Sciatic nerve (tissue), 2 donors: ENCODE measurements at places on chromosomes 13 and 19. TPM values are rescaled to one million over a fixed set of nuclear protein-coding genes. Genes with fewer than 3 reads are reported as not detected.

Gene ARL11
- 1.1 TPM for total RNA-seq

Gene CYP2A6
- not detected for total RNA-seq

Gene OR10H1
- not detected for total RNA-seq

Gene FPR3
- 8.8 TPM for total RNA-seq

Gene ZNF253
- total RNA-seq = 10.5 TPM

Gene YJU2
- total RNA-seq = 17.3 TPM

Gene ZNF460
- 80.5 TPM for total RNA-seq
